ENCODE measurements at places on chromosomes 5 and 9.

DNA sequence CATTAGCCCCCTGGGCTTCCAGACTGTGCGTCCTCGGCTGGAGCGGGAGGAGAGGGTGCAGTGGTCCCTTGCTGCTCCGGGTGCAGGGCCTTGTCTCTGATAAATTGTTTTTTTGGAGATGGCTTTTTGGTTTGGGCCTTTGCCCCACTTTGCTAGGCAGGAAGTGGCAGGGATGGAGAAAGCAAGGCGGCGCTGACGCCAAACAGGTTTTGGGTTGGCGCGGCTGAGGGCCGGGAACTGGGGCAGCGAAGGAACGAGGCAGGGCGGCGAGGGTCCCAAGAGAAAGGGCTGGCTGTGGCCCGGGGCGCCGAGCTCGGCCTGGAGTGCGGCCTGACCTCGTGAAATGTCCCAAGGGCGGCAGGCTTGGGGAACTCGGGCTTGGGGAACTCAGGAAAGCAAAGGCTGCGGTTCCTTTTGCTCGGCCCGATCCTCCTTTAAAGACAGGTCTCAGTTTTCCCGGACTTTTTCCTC, 4.1 kb downstream of the LHX2 start:
- no peak for DNase-seq

- DNase-seq = no peak
Observed at GRCh38 chr5:133240425-133241091, 188.7 kb downstream of the HSPA4 start.

DNA sequence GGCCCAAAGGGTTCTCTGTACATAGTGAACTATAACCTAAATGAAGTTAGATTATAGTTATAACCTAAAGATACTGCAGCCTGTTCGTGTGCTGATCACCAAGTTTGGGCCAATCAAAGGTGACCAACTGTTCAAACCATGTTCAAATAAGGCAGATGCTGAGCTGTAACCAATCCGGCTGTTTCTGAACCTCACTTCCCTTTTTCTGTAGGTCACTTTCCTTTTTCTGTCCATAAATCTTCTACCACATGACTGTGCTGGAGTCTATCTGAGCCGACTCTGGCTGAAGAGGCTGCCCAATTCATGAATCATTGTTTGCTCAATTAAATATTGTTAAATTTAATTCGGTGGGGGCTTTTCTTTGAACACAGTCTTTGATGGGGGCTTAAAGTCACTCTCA, 1920.2 kb downstream of the MAT2B start:
- DNase-seq = no peak

GRCh38 chr5:92687821-92688722, 892.9 kb downstream of the NR2F1-AS1 start:
- no peak for DNase-seq

- no peak for DNase-seq
Observed at GRCh38 chr9:84230355-84231145, 110.0 kb downstream of the SLC28A3 start.

DNA sequence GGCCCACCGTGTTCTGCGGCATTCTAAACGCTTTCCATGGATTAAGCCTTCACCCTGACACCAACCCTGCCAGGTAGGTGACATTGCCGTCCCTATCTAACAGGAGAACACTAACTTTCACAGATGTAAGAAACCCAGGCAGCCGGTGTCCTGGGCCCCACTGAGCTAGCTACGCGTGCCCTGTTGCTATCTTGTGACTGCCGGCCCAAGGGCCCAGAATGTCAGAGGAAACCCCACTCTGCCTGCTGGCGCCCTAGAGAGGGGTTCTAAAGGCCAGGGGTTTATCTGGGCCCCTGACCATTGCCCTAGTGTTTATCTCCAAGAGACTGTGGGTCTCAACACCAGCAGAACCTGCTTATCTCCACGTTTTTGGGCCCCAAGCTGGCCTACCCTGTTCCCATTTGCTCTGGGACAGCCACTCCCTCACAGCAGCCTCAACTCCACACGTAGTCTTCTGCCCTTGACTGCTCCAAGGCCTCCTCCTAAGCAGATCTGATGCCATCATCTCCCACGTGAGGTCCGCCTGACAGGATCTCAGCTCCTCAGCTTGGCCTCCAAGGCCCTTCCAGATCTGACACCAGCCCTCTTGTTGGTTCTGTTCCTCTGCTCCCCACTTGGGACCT, 18.1 kb upstream of the ZBTB34 start:
- no peak for DNase-seq

GRCh38 chr9:22374051-22374450, 72.6 kb upstream of the DMRTA1 start:
- DNase-seq = no peak

DNA sequence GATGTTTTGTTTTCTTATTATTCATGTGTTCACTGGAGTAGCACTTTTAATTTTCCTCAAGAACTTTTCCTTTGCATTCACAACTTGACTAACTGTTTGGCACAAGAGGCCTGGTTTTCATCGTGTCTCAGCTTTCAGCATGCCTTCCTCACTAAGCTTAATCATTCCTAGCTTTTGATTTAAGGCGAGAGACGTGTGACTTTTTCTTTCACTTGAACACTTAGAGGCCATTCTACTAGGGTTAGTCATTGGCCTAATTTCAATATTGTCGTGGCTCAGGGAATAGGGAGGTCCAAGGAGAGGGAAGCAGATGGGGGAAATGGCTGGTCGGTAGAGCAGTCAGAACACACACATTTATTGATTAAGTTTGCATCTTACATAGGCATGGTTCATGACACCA, 94.0 kb downstream of the ZNF462 start:
- DNase-seq = no peak

- DNase-seq = no peak
Observed at GRCh38 chr9:91163773-91164471, 197.8 kb downstream of the AUH start.

DNA sequence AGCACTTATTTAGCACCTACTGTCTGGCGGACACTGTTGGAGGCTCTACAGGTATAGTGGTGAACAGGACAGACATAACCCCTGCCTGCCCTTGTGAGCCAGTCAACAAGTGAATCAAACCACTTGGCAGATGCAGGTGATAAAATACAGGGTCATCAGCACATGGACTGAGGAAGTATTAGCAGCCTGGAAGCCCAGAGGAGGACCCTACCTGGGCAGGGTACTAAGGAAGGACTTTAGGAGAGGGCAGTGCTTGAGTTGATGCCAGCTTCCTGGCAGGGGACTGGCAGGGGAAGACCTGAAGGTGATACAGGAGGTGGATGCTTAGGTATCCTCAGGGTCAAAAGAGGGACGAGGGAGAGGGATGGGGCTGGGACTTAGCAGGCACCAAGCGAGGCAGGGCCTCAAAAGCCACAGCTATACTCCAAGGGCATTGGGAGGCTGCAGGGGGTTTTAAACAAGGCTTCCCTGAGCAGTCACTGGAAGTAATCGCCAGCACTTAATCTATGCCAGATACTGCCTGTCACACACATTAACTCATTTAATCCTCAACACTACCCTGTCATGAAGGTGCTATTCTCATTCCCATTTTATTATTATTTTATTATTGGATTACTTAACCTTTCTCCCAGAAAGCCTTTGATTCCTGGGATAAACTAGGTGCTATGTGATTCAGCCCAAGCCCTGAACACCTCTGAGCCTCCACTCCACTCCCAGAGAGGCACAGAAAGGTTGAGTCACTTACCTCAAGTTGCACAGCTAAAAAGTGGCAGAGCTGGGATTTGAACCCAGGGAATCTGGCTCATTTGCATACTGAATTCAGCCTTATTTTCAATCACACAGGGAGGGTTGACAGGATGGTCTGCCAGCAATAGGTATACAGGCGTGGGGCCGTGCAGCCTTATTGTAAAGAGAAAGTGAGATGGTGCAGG, 63.8 kb upstream of the ORM1 start:
- no peak for DNase-seq

DNA sequence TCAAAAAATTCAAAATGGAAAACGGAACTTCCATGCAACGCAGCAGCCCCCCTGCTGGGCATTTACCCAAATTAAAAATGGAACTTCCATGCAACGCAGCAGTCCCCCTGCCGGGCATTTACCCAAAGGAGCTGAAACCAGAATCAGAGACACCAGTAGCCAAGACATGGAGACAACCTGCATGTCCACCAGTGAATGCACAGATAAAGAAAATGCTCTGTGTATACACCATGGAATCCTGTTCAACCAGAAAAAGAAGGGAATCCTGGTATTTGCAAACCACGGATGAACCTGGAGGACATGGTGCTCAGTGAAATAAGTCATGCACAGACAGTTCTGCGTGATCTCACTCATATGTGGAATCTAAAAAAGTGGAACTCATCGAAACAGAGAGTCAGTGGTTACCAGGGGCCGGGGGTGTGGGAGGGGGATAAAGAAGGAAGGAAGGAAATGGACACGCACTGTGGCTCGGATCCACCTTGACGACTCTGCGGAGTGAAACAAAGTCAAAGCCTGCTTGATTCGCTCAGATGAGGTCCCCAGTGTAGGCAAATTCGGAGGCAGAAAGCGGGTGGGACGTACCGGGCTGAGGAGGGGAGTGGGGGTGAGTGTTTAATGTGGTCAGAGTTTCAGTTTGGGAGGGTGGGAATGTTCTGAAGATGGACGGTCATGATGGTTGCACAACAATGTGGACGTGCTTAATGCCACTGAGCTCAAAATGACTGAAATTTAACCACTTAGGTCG, 40.2 kb upstream of the EXOC3 start:
- no peak for DNase-seq

DNA sequence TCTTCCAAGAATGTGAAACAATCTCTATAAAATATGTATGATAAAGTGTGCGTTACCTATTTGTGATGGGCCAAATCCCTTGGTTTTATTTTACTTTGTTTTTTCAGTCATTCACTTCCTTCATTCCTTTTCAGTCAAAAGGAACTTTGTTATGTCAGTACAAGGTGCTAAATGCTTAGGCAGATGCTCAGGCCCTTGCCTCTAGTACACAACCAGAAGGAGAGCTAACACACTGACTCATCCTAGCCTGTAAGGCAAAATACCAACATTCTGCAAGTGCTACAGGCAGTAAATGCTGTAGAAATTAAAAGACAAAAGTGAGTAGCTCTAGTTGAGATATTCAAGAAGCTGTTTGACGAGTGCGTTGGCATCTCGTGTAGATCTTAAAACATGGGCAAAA, 49.4 kb downstream of the TRPM6 start:
- DNase-seq = no peak

GRCh38 chr5:34709861-34710673, 53.9 kb downstream of the RAI14 start:
- DNase-seq = no peak

DNA sequence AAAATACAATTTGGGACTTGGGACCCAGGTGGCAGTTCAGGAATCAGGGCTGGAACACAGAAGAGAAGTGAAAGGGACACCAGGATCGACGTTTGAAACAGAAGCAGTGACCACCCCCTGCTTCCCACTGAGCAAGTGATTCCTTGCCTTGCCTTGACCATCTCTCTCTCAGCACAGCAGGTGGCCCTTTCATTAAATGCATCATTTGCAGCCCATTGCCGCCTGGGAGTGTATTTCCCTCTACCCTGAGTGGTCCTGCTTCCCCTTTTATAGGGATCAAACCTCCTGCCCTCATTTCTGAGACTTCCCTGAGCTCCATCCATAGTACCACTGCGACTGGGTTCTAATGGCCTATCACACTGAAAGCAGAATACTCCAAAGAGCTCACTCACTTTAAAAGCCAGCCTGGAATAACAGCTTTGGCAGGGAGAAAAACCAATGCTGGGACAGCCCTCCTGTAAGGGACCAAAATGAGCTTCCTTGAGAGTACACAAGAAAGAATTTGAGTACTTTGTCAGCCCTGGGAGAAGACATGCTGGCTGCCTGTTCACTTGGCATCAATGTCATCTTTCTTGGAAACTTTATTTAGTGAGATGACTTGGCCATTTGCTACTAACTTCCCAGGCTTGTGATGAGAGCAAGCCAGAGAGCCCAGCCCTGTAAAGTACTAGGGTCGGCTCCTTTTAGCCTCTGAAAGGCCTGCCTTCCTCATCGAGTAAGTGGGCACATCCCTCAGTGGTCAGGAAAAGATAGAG, 149.7 kb downstream of the SLIT3 start:
- DNase-seq = no peak

DNA sequence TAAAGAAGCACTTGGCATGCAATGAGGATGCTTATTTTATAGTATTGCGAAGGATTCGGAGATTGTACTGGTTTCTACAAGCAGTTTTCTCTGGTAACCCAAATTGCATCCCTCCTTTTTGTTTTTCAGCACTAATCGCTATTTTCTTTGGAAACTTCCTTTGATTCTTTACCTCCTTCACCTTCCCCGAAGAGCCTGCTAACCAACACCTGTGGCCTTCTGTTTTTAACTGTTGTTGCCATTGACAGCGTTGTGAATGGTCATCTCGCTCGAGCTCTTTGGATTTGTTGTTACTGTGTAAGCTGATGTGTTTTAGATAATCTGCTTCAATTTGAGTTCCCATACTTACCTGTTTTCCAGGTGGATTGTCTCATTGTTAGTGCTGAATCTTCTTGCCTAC, 1.1 kb downstream of the CNOT6 start:
- no peak for DNase-seq

GRCh38 chr5:73422164-73422563, 26.4 kb downstream of the FOXD1 start:
- no peak for DNase-seq

DNA sequence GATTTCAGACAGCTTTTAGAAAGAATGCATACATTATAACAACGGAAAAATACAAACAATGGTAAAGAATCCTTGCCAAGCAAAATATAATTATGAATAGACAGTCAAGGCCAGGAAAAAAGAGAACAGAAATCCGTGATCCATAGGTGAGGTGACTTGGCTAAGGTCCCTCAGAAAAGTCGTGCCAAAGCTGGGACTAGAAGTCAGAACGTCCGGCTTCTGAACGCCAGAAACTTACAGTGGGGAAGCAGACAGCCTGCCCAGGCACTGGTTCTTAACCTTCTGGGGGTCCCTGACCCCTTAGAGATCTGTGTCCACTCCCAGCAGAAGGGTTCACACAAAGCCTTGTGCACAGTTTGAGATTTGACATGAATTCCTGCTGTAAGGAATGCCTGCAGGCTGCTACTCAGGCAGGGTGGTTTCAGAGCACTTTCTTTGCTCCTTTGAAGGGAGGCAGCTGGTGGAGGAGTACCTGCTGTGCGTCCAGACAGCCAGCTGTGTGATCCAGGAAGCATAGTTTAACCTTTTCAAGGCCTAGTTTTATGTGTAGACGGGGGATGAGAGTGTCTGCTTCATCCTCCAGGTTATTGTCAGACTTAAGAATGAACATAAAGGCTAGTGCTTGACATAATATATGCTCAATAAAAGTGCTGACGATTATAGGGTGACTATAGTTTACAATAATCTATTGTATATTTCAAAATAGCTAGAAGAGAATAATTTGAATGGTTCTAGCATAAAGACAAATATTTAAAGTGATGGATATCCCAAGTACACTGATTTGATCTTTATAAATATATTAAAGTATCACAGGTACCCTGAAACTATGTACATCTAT, 852 bp downstream of the ARHGEF37 start:
- no peak for DNase-seq
